ENCODE measurements at places on chromosomes 13 and 19. TPM values are rescaled to one million over a fixed set of nuclear protein-coding genes. Genes with fewer than 3 reads are reported as not detected.

DNA sequence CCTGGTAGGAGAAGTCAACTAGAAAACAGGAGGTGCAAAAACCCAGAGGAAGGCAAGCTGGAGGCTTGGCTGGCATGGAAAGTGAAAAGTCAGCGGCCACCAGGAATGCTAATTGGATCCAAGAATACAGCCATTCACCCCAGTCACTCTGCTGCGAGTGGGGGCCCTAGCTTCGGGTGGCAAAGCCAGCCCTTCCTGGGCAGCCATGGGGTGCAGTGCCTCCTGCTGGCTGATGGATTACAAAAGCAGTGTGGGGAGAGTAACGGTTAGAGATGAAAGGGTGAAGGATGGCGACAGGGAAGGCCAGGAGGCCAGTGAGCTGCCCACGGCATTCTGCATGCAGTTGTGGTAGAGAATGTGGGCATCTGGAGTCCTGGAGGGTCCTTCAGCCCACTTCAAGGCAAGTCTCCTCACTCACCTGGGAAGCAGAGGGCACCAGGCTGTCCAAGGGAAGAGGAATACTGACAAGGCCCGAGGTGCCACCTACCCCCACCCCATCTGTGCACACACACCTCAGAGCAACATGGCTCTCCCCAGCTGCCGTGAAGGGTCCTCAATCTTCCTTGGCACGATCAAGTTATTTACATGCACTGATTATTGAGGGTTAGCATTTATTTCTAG, 20.3 kb upstream of the EPHX3 start:
- no peak for DNase-seq

GRCh38 chr13:22086597-22087330, 415.9 kb downstream of the FGF9 start:
- no peak for DNase-seq

GRCh38 chr13:104983601-104984000, 1551.9 kb downstream of the EFNB2 start:
- no peak for DNase-seq

- no peak for DNase-seq
Measured at GRCh38 chr13:77991003-77991402, 72.4 kb upstream of the EDNRB start.

- no peak for DNase-seq
Measured at GRCh38 chr13:57375876-57376275, 208.9 kb downstream of the PRR20E start.

GRCh38 chr19:45782820-45783785, 813 bp upstream of the DMPK start:
- DNase-seq: peak; percentile 73

DNA sequence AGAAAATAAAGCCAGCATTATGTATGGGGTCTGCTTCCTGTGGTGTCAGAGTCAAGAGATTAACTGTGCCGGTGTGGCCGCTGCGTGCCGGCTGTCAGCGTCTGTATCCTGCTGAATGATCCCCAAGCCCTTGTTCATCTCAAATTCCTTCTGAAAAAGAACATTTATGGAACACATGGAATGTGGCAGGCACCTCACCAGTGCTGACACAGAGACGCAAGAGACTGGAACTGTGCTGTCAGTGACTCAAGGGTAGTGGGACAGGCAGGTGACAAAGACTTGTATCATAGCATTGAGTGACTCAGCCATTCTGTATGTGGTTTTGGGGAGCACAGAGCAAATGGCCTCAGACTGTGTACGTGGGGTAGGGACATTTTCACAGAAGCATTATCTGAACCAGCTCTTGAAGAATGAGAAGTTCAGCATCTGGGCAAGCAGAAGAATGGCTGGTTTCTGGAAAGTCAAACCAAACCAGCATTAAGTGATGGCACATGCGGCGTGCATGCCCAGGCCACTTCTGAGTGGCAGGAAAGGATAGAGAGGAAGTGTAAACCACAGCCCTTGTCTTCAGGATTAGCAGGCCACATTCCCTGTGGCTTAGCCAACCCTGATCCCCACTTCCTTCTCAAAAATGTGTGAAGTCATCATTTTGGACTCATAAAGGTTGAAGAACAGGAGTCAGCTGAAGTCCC, 54.0 kb upstream of the IRS2 start:
- DNase-seq: peak; percentile 71

- DNase-seq: peak; percentile 46
Measured at GRCh38 chr13:49319551-49319950, 71.8 kb downstream of the CDADC1 start.

DNA sequence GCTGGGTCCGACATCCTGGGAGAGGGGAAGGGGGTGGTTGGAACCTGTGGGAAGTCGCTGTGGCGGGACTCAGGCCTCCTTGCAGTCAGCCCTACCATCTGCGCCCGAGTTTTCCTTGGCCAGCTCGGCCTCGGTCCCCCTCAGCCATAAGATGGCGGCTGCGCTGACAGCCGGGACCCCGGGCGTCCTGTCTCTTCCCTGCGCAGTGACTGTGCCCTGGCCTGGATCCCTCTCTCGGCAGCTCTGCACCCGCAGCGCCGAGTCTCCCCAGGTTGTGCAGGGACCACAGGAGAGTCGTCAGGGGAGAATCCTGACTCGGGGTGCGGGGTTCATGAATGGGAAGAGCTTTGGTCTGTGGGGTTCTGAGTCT, 345 bp downstream of the ZNF257 start:
- DNase-seq: no peak

- peak; percentile 73 for DNase-seq
Measured at GRCh38 chr13:46679369-46680120, 117.4 kb downstream of the ESD start.

GRCh38 chr19:38557205-38557799, 60.5 kb downstream of the MAP4K1 start:
- no peak for DNase-seq

DNA sequence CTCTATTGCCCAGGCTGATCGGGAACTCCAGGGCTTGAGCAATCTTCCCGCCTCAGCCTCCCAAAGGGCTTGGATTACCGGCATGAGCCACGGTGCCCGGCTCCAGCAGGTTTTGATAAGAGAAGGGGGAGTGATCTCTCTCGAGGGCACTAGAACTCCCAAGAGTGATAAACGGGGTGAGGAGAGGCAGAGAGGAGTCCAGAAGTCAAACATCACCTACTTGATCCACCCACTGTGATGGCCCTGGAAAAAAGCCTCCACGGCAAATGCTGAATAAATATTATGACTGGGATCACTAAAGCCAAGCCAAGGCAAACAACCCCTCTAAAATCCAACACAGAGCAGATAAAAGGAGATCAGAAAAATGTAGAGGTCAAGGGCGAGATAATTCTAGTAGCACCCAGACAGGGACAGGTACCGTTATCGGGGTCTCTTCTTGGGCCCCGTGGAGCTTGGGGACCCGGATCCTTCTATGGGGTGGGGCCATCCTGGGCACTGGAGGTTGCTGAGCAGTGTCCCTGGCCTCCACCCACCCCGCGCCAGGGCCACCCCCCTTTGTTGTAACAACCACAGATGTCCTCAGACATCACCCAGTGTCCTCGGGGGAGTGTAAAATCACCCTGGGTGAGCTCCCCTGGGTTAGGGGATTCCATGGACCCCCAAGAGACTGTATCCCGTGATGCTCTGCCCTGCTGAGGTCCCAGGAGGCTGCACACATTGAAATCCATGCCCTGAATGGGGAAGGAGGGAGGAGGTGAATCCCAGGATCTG, 3.7 kb upstream of the CREB3L3 start:
- no peak for DNase-seq

- DNase-seq: no peak
Measured at GRCh38 chr13:76597868-76598267, 288.3 kb downstream of the KCTD12 start.

- no peak for DNase-seq
Measured at GRCh38 chr19:18730885-18731513, 47.5 kb downstream of the CRTC1 start.

DNA sequence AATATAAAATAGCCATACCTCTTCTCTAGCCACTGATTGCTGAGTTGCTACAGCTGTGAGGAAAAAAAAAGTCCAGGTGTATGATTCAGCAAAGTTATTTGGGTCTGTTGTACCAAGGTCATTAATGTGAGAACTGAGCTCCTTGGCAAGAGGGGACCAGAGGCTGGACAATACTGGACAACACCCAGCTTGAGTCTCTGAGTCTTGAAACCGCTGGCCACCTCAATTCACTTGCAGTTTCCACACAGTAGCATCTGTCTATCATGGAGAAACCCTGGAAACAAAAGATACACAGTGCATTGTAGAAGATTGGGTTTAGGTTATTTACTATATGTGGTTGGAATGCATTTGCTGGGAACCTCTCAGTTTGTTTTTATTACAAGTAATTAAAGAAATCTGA, 60.4 kb downstream of the WDFY2 start:
- peak; percentile 90 for DNase-seq

DNA sequence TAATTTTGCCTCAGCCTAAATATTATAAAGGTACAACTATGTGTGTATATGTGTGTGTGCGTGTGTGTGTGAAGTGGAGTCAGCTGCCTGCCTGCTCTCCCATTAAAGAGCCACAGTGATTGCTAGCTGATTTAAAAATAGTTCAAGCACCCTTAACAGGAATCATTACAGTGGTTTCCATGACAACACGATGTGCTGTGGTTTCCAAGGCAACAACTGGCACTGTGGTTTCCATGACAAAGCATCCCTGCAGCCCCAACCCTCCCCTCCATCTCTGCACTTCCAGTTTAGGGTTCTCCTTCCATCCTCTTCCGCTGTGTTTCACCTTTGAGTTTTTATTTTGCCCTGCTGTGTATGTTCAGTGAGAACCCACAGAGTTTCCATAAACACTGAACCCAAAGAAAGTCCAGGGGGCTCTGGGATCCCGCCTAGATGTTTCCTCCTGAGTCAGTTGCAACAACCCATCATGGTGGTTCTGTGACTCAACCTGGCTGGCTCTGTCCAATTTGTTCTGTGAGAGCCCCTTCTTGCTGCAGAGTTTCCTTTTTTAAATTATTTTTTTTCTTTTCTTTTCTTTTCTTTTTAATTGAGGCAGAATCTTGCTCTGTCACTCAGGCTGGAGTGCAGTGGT, 7.1 kb upstream of the PNMA8A start:
- DNase-seq: no peak

GRCh38 chr13:102704238-102705058, 9.6 kb upstream of the METTL21C start:
- no peak for DNase-seq

DNA sequence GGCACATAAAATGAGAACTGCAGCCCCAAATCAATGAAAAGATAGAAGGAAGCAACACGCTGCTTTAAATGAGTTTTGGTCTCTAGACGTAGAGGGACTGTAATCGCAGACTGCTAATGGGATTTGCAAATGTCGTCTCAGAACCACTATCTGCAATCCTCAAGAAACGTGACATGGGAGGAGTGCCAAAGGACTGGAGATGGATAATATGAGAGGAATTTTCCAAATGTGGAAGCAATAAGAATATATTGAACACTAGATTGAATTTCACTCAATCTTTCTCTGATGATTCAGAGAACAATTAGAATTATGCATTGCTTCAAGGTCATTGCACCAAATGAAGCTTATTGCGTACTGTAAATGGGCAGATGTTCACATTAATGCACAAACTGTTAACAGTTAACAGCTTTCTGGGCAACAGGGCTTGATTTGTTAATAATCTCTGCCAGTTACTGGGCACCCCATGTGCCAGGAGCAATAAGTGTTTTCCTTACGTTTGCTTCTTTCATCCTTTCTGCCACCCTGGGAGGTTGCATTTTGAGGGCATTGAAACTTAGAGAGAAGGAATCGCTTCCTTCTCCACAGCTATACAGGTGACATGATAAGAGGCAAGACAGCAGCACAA, 62.8 kb upstream of the WASF3 start:
- DNase-seq: peak; percentile 7

DNA sequence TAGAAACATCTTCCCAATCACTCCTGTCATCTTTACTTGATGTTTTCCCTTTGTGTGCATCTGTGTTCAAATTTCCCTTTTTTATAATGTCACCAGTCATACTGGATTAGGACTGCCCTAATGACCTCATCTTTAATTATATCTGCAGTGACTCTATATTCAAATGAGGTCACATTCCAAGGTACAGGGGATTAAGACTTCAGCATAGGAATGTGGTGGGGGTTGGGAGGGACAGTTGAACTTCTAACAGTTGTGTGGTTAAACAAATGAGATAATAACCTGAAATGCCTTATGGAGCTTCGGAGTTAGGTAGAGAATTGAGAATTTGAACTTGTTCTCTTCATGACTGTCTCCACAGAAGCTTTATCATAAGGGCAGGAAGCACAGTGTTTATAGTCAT, 23.0 kb downstream of the PAN3 start:
- peak; percentile 66 for DNase-seq

GRCh38 chr13:49308097-49308875, 60.6 kb downstream of the CDADC1 start:
- DNase-seq: no peak

- DNase-seq: no peak
Measured at GRCh38 chr19:29375429-29376119, 150.2 kb upstream of the VSTM2B start.

DNA sequence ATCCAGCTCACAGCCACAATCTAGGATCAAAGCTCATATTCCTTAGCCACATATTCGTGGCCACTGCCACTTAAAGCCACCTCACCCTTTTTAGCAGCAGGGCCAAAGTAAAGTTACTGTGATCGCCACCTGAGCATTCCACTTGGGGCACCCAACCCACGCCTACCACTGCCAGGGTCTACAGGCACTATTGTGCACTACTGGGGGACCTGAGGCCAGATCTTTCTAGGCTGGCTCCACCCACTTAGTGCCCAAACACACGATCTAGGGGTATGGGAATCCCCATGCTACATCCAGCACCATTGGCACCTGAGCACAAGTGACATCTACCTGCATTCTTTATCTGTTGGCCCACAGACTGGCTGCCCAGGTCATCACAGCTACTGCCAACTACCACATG, 517.9 kb upstream of the PRR20A start:
- DNase-seq: no peak

DNA sequence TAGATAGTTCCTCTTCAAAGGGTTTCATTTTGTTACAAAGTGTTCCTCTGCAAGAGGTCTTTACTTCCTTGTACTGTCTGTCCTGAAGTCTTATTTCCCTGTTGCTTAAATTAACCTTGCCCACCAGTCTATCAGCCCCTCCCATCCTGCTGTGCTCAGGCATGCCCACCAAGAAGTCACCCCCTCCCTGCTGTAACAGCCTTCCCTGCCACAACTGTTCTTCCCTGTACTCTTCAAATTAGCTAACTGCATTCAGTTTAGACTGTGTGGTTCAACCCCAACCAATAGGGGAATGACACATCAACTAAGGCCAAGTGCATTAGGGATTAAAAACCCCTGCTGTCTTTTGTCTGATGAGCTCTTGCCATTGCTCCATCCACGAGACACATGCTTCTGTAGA, 34.4 kb upstream of the ZNF562 start:
- DNase-seq: no peak

GRCh38 chr19:12669270-12670158, 2.9 kb downstream of the WDR83 start:
- DNase-seq: peak; percentile 73

GRCh38 chr13:112897956-112898620, 70.9 kb upstream of the MCF2L start:
- DNase-seq: no peak

The MAG gene
- total RNA-seq: not detected

The ZNF737 gene
- total RNA-seq: 16.7 TPM

The B3GNT8 gene
- total RNA-seq: 2.1 TPM

The ZNF543 gene
- 19.2 TPM for total RNA-seq

The KCNC3 gene
- 6.5 TPM for total RNA-seq

The PRR20A gene
- total RNA-seq: not detected

The EDDM13 gene
- total RNA-seq: not detected

The ZNF726 gene
- 3.8 TPM for total RNA-seq

The NLRP7 gene
- total RNA-seq: not detected
